ENCODE measurements at places on chromosomes 2 and 18.

DNA sequence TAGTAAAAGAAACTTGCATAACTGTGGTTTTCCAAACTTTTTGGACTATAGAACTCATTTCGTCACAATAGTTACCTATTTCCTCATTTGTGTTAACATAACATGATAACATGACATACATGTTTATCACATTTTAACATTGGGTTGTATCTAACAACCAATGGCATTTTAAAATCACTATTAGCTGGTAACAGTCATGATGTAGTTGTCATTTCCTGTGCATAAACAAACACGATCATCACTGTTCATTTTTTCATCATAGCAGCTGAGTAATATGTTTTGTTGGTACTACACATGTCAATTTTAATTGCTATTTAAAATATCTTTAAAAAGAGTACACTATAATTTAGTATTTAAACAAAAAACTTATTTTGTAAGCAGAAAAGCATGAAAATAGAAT is 402.4 kb downstream of the SATB2 start:
- H3K27me3 ChIP-seq: no peaks in the 10 kb centered on the region
- no peaks in the 10 kb centered on the region for H3K36me3 ChIP-seq
- DNase-seq: no peak
- no peak overlapping the region for H3K4me3 ChIP-seq
- no peaks in the 10 kb centered on the region for H3K4me1 ChIP-seq

GRCh38 chr2:189837326-189837725 is 53.1 kb downstream of the PMS1 start:
- H3K36me3 ChIP-seq: no peaks in the 10 kb centered on the region
- H3K4me3 ChIP-seq: no peak overlapping the region
- no peak overlapping the region for H3K27ac ChIP-seq
- H3K4me1 ChIP-seq: no peaks in the 10 kb centered on the region
- no peaks in the 10 kb centered on the region for H3K27me3 ChIP-seq

GRCh38 chr2:144372410-144373080 is 147.4 kb downstream of the ZEB2 start:
- H3K4me3 ChIP-seq: no peak overlapping the region
- H3K36me3 ChIP-seq: no peaks in the 10 kb centered on the region
- H3K27me3 ChIP-seq: no peaks in the 10 kb centered on the region
- H3K27ac ChIP-seq: no peak overlapping the region
- DNase-seq: no peak
- peaks cover 12% of the 10 kb centered on the region for H3K4me1 ChIP-seq

DNA sequence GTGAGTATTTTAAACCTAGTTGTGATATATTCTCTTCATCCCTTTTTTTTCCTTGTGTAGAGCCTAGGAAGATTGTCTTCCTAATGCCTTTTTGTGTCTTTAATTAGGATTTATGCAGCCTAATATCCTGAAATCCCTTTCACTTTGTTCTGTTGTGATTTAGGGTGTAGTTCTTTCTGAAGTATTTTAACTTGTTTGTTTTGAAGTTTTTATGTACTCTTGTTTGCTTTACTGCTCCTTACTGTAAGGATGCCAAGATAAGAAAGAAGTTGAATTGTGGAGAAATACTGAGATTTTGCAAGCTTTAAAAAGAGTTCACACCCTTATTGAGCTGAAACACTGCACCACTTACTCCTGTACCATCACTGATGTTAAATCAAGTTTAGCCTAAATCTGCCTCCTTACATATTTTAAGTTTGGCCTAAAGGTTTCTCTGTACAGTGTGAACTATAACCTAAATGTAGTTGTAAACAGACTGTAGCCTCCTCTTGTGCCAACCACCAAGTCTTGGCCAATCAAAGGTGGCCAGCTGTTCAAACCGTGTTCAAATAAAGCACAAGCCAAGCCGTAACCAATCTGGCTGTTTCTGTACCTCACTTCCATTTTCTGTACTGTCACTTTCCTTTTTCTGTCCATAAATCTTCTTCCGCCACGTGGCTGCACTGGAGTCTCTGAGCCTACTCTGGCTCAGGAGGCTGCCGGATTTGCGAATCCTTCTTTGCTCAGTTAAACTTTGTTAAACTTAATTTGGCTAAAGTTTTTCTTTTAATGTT is 17.7 kb upstream of the ACOXL start:
- no peak overlapping the region for H3K27ac ChIP-seq
- no peaks in the 10 kb centered on the region for H3K4me1 ChIP-seq
- DNase-seq: no peak
- H3K4me3 ChIP-seq: no peak overlapping the region

DNA sequence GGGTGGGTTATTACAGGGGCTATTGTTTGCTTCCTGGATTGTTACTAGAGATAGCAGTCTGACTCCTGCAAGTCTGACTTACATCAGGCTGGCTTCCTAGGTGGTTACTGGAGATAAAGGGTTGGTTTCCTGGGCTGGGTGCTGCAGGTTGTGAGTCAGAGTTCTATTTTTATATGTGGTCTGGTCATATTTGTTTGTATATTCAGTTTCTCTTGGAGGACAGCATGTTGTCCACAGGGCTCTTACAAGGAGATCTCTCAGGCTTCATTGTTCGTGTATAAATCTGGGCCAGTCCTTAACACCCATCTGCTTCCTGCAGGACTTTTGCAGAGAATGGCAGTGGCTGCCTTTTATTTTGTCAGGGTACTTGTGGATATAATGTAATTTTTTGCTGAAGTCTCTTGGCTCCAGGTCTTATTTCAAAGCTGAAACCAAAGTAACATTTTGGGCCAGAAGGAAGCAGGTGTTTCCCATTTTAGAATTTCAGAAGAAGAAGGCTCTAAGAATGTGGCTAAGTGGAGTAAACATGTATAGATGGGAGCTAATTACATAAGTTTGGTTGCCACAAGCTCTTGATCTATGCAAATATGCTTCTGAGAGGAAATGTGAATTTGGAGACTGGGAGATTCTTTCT is 65.9 kb upstream of the SLC16A14 start:
- no peak overlapping the region for H3K4me3 ChIP-seq
- no peaks in the 10 kb centered on the region for H3K36me3 ChIP-seq
- no peaks in the 10 kb centered on the region for H3K4me1 ChIP-seq
- DNase-seq: no peak

DNA sequence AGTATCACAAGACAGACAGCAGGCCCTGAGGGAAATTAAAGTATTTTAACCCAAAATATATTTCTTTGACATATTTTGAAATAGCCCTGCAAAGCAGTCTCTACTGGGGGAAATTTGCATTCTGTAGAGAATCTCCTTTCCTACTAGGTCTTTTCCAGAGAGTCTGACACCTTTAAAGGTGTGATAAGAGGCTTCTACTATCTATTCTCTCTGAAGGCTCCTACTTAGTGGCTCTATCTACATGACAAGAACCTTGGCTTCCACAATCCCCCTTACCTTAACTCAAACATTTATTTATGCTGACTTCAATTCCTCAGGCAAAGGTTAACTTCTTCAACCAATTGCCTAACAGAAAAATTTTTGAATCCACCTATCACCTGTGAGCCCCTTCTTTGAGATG is 174.6 kb upstream of the GALNT5 start:
- no peak for DNase-seq
- H3K4me3 ChIP-seq: no peak overlapping the region
- no peaks in the 10 kb centered on the region for H3K36me3 ChIP-seq
- no peaks in the 10 kb centered on the region for H3K27me3 ChIP-seq
- H3K27ac ChIP-seq: no peak overlapping the region

DNA sequence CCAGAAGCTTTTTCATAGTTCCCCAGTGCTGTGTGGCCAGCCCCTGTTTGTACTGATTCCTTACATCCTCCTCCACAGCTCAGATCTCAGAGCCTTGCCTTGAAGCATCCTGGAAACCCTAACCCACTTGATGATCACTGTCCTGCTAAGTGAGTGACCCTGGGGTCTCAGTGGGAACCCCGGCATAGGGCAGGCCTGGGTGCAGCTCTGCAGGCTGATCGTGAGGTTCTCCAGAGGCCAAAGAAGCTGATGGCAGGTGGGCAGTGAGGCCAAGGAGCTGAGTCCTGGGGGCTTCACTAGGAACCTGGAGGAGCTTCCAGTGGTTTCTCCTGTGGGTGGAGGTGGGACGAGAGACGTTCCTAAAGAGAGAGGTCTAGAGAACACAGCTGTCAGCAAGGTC is 47.4 kb upstream of the BIN1 start:
- no peak for DNase-seq
- peaks cover 12% of the 10 kb centered on the region for H3K4me1 ChIP-seq
- no peak overlapping the region for H3K27ac ChIP-seq

DNA sequence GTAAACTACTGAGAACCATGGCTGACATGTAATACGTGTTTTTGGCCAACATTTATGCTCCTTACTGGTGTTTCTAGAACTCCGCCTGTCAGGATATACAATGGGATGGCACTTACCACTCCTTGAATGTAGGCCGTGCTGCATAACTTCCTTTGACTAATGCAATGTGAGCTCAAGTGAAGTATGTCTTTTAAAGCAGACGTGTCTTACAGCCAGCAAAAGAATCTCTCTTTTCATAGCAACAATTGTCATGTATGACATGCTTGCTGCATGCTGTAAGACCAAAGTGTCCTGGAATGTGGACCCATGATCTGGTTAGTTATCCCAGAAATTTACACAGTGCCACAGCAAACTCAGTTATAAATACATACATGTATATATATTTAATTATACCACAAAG is 1202.7 kb upstream of the PIK3C3 start:
- no peaks in the 10 kb centered on the region for H3K36me3 ChIP-seq
- H3K4me3 ChIP-seq: no peak overlapping the region
- H3K27ac ChIP-seq: no peak overlapping the region
- no peaks in the 10 kb centered on the region for H3K27me3 ChIP-seq
- no peak for DNase-seq

DNA sequence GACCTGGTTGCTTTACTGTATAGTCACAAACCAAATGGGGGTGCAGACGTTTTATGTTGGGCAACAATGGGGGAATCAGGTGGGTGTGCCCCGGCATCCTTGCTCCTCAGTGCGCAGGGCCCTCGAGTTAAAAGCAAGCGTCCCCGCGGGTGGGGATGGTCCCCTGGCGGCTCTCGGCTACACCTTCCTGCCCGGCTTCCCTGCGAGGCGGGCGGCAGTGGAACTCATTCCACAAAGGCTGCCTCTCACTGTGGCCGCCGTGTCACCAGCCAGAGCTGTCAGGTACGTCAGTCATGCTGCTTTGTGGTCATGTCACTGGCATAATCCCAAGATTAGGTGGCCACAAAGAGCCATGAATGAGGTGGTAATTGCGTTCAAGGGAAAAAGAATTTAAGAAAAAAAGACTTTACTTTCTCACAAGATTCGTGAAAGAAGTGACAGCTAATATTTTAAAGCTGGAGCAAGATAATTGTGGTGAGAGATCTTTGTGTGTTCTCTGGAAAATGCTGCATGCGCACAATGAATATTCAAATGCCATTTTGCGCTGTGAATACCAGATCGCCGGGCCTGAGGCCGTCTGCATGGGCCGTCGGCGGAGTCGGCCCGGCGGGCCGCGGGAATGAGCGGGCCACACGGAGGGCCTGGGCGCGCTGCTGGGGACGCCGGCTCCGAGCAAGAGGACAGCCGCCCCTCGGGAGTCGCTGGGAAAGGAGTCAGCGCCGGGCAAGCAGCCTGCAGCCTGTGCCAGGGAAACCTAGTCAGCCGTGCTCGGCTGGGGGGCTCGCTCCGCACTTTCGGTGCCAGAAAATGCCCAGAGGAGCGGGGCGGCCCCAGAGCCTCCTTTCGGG is 82.3 kb upstream of the LDLRAD4 start:
- DNase-seq: peak; percentile 70
- peaks cover 6% of the 10 kb centered on the region for H3K4me1 ChIP-seq
- peaks cover 33% of the 10 kb centered on the region for H3K27me3 ChIP-seq
- no peak overlapping the region for H3K27ac ChIP-seq
- no peaks in the 10 kb centered on the region for H3K36me3 ChIP-seq

GRCh38 chr2:73290049-73290839 is 3.1 kb downstream of the EGR4 start:
- H3K27me3 ChIP-seq: peaks cover 98% of the 10 kb centered on the region
- peaks cover 17% of the 10 kb centered on the region for H3K4me1 ChIP-seq
- H3K36me3 ChIP-seq: no peaks in the 10 kb centered on the region
- peak; percentile 84 for DNase-seq

- no peak for DNase-seq
- no peaks in the 10 kb centered on the region for H3K27me3 ChIP-seq
- H3K4me1 ChIP-seq: no peaks in the 10 kb centered on the region
- H3K4me3 ChIP-seq: no peak overlapping the region
- no peaks in the 10 kb centered on the region for H3K36me3 ChIP-seq
Measured at GRCh38 chr18:63107931-63108330, 211.6 kb downstream of the BCL2 start.

GRCh38 chr2:208064220-208064961 is 39.1 kb upstream of the PLEKHM3 start:
- no peak overlapping the region for H3K4me3 ChIP-seq
- no peaks in the 10 kb centered on the region for H3K4me1 ChIP-seq
- no peak overlapping the region for H3K27ac ChIP-seq
- no peak for DNase-seq

DNA sequence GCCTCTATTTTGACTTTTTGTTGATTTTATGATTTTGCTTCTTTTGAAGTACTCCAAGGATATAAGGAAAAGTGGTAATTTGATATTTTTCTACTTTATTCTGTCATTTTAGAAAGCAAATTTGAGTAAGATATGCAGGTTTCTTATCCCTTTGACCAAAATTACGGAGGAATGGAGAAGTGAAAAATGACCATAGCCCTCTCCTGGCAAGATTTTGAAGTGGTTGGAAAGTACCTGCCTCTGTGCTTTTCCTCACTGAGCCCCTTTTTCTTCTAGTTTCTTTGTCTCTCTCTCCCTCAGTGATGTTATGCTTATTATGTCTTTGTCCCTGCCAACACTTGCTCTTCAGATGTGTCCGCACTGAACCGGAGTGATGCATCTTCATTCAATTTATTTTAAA is 898.1 kb downstream of the EPHA4 start:
- no peaks in the 10 kb centered on the region for H3K27me3 ChIP-seq
- H3K4me1 ChIP-seq: no peaks in the 10 kb centered on the region
- H3K36me3 ChIP-seq: no peaks in the 10 kb centered on the region
- H3K4me3 ChIP-seq: no peak overlapping the region
- H3K27ac ChIP-seq: no peak overlapping the region

- H3K4me1 ChIP-seq: no peaks in the 10 kb centered on the region
- no peak overlapping the region for H3K27ac ChIP-seq
- H3K36me3 ChIP-seq: no peaks in the 10 kb centered on the region
- no peaks in the 10 kb centered on the region for H3K27me3 ChIP-seq
- DNase-seq: no peak
Measured at GRCh38 chr2:82317012-82317411, 2012.5 kb upstream of the LRRTM1 start.

- no peak overlapping the region for H3K27ac ChIP-seq
- peaks cover 8% of the 10 kb centered on the region for H3K4me1 ChIP-seq
- DNase-seq: no peak
- no peak overlapping the region for H3K4me3 ChIP-seq
- H3K36me3 ChIP-seq: no peaks in the 10 kb centered on the region
- H3K27me3 ChIP-seq: no peaks in the 10 kb centered on the region
Measured at GRCh38 chr2:9069543-9069942, 66.1 kb upstream of the MBOAT2 start.

Measured in GM23338 (cell line).